ENCODE measurements at places on chromosomes 3 and 15. TPM values are rescaled to one million over a fixed set of nuclear protein-coding genes. Genes with fewer than 3 reads are reported as not detected.

Gene MORC1
- total RNA-seq = not detected

Gene SAMMSON
- total RNA-seq = not detected

Gene ADAMTS9
- total RNA-seq = 14.7 TPM

Gene SEMA3F
- 10.2 TPM for total RNA-seq

Gene PP2D1
- not detected for total RNA-seq

Gene EIF4E3
- total RNA-seq = 48.9 TPM

Gene GOLGA6L10
- 0.33 TPM for total RNA-seq

Gene SERINC4
- 0.44 TPM for total RNA-seq

- peaks cover 57% of the 10 kb centered on the region for H3K36me3 ChIP-seq
- no peaks in the 10 kb centered on the region for H3K27me3 ChIP-seq
Measured at GRCh38 chr3:66409771-66410754, 90.8 kb downstream of the LRIG1 start.

GRCh38 chr15:70064441-70064840 lies 33.3 kb downstream of the TLE3 start:
- no peaks in the 10 kb centered on the region for H3K27me3 ChIP-seq
- no peak for DNase-seq

DNA sequence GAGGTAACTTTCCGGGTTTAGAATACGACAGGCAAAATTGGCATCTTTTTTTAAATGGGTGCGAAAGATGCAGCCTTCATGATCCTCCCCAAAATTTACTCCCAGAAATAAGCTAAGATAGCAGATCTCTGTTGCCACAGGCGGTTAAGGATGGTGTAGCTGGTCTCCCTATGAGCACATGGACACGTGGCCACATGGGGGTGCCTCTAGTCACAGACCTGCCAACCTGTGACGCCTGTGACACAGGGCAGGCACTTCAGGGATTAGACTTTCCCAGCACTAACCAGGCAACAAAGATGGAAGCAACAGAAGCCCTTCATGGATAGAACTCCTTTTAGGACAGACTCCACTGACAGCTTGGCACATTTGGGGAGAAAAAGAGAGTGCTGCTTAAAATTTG lies 320.3 kb downstream of the THSD4 start:
- H3K4me3 ChIP-seq = no peak overlapping the region
- peaks cover 5% of the 10 kb centered on the region for H3K4me1 ChIP-seq
- no peaks in the 10 kb centered on the region for H3K36me3 ChIP-seq
- H3K27ac ChIP-seq = no peak overlapping the region

DNA sequence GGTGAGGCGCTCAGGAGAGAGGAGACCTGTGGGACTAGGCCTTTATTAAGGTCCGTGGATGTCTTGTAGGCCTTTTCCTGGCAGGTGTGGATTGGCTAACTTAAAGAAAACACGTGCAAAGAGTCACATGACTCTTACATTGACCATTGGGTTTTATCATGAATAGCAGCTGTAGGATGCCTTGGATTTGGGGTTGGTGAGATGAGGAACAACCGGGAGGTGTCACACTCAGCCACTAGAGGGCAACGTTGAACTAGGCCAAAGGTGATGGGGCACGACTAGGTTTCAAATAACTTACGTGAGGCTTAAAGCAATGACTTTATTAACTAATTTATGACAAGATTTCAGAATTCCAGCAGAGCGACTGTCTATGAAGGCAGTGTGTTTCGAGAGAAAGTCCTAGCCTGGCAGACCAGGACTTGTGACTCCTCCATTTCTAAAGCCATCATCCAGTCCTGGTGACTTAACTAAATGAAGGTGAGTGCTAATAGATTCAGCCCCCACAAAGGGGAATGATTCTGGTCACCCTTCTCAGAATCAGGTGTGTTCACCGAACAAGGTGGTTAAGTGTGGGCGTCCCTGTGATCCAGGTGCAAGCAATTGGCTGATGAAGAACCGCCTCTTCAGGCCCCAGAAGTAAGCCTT lies 345.6 kb downstream of the MCTP2 start:
- H3K4me3 ChIP-seq = no peak overlapping the region
- DNase-seq = no peak
- H3K27me3 ChIP-seq = peaks cover 14% of the 10 kb centered on the region
- H3K36me3 ChIP-seq = no peaks in the 10 kb centered on the region
- H3K4me1 ChIP-seq = no peaks in the 10 kb centered on the region

GRCh38 chr3:122377975-122378374 lies 5.1 kb downstream of the MIX23 start:
- no peaks in the 10 kb centered on the region for H3K27me3 ChIP-seq
- no peak overlapping the region for H3K4me3 ChIP-seq
- H3K4me1 ChIP-seq = peaks cover 18% of the 10 kb centered on the region

- peak overlapping the region; percentile 79 for H3K4me3 ChIP-seq
- peaks cover 6% of the 10 kb centered on the region for H3K36me3 ChIP-seq
- H3K27ac ChIP-seq = peak overlapping the region; percentile 96
- peak; percentile 42 for DNase-seq
Measured at GRCh38 chr3:48503401-48504050, 448 bp downstream of the SHISA5 start.

DNA sequence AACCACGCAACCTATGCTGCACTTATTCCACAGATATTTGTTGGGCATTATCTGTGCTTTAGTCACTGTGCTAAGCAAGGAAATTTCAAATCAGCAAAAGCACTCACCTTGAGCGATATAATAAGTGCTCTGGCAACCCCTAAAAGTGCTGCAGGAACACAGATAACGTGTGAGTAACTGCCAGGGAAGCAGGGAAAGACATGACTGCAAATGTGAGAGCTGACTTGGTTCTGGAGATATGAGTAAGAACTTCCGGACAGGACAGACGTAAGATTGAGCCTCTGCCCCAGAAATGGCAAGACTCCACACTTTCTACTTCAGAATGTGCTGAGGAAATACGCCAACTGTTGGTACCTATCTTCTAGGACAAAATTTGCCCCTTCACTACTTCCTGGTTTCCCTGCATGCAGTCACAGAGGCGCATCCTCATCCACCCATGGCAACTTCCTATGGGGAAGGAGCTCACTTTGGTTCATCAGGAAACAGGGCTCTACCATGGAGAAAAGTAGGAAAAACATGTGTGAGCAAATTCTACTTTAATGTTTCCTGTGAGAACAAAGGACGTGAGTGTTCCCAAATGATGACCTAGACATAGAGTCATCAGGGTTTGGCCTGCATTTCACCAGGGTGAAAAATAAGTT lies 41.7 kb downstream of the AQP9 start:
- no peak overlapping the region for H3K4me3 ChIP-seq
- H3K36me3 ChIP-seq = no peaks in the 10 kb centered on the region
- no peaks in the 10 kb centered on the region for H3K4me1 ChIP-seq
- peaks cover 14% of the 10 kb centered on the region for H3K27me3 ChIP-seq

DNA sequence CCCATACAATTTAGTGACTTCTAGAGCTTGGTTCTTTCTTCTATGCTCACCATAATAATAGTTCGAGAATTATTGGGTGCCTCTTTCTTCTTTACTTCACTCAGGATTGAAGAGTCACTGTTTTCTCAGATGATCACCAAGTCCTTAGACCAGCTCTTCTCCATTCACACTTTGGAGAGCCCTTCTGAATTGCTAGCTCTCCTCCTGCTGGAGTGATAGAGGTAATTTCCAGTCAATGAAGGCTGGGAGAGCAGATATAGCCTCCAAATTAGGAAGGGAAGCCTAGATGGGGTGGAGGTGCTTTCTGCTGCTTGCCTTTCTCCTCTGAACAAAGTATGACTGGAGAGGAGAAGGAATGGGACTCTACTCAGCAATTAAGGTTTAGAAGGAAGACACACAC lies 10.7 kb upstream of the BBX start:
- H3K27me3 ChIP-seq = no peaks in the 10 kb centered on the region
- H3K4me1 ChIP-seq = no peaks in the 10 kb centered on the region
- H3K27ac ChIP-seq = no peak overlapping the region
- H3K4me3 ChIP-seq = no peak overlapping the region
- DNase-seq = no peak

DNA sequence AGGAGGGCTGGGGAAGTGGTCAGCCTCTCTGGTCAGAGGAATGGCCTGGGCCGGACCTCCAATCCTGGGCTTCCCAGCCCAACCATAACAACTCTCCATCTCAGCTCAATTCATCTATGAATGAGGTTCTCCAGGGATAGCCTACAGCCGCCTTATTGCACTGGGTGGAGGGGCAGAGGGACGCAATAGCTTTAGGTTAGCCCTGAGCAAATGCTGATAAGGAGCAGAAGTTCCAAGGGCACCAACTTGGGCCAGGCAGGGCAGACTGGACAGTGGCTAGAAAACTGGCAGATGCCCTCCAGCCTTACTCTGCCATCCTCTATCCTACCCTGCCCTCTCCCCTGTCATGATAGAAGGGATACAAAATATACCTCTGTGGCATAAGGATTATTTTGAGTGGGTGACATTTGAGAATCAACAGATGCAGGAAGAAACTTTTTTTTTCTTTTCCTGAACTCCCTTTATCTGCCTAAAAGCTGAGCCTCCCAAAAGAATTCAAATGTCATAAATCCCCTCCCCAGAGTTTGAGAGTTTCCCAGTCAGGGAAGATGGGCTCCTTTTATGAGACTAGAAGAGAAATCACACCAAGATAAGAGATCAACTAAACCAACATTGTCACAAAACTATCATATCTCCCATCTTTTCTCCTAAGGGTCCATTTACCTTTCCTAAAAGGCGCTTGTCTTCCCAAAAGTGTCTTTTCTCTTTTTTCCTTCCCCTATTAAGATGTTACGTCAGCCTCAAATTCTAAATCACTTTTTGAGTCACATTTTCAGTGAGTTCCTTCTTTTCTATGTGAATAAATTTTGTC lies 40.4 kb upstream of the C15orf39 start:
- no peak overlapping the region for H3K4me3 ChIP-seq
- DNase-seq = no peak
- no peak overlapping the region for H3K27ac ChIP-seq

GRCh38 chr3:109336291-109336861 lies 970 bp downstream of the DPPA4 start:
- no peaks in the 10 kb centered on the region for H3K4me1 ChIP-seq
- peaks cover 79% of the 10 kb centered on the region for H3K27me3 ChIP-seq
- no peak for DNase-seq
- H3K4me3 ChIP-seq = peak overlapping the region; percentile 52
- no peak overlapping the region for H3K27ac ChIP-seq
